ENCODE measurements at places on chromosomes 2 and 18. TPM values are rescaled to one million over a fixed set of nuclear protein-coding genes. Genes with fewer than 3 reads are reported as not detected.

GRCh38 chr2:10591207-10591606 lies 98.6 kb downstream of the NOL10 start:
- no peak for DNase-seq

Gene DLX2
- total RNA-seq, result not detected

- no peak for DNase-seq
These were observed 22.4 kb downstream of the ARL6IP6 start for GRCh38 chr2:152740743-152741328.

GRCh38 chr2:204900910-204901309 lies 355.6 kb downstream of the PARD3B start:
- no peak for DNase-seq

Gene PROKR1
- total RNA-seq, result not detected

DNA sequence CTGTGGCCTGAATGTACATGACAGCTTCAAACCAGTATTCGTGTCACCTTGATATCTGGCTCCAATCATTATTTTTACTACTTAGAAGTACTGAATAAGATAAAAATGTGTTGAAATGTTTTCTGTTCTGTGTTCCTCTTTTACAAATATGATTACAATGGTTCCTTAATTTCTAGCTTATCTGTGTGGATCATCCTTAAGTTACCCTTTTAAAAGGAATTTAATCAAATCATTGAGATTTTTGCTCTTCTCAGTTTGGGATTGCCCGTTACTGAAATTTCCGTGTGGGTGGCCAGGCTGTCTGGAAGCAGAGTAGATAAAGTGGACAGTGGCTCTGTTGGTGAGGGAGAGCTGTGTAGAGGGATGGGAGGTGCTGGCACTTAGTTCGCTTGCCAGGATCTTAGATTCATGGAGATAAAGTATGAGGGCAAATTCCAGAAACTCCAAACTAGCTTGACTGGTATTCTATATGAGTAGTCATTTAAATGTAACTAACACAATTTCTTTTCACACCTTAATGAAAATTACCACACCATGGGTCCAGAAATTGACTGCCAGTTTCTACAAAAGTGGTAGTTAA lies 27.4 kb upstream of the SAG start:
- DNase-seq, result no peak

Gene PLCD4
- total RNA-seq, result 0.36 TPM

DNA sequence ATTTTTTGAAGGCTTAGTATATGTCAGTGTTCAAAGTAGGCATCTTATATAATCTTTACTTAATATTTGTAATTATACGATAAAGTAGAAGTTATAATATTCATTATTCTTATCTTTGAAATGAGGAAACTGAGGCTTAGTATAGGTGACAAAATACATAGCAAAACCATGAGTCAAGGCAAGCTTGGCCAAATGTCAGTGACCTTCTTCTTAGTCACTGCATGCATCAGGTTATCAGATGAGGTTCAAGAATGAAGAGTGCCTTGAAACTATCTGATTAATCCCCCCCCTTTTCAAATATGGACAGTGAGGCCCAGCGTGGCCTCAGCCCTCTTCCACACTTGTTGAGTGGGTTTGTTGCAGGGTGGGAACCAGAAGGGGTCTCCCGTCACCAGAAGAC lies 59.3 kb downstream of the PMAIP1 start:
- no peak for DNase-seq

GRCh38 chr2:26471289-26471688 lies 6.6 kb downstream of the OTOF start:
- no peak for DNase-seq

GRCh38 chr2:180652794-180653193 lies 327.6 kb upstream of the UBE2E3 start:
- no peak for DNase-seq

- no peak for DNase-seq
These were observed 12.7 kb downstream of the ABCB11 start for GRCh38 chr2:169018390-169018789.

GRCh38 chr2:168120310-168120709 lies 127.1 kb downstream of the STK39 start:
- DNase-seq, result no peak

DNA sequence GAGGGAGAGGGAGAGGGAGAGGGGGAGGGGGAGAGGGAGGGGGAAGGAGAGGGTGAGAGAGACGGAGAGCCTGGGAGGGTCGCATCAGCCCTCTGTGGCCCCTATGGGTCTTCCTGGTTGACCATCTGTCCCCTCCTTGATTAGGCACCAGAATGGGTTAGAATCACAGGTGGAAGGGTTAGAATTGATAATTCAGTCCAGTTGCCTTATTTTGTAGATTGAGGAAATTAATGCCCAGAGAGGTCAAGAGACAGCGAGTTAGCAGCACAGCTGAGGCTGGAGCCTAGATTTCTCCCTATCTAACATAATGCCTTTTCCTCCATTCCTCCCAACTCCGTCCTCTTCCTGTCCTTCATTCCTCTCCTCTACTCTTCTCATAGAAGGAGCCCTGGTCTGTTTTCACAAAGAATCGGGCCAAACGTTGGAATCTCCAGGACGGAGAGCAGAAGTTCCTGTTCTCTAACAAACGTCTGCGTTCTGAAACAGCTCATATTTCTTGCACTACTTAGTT lies 338 bp upstream of the THUMPD2 start:
- DNase-seq, result no peak

DNA sequence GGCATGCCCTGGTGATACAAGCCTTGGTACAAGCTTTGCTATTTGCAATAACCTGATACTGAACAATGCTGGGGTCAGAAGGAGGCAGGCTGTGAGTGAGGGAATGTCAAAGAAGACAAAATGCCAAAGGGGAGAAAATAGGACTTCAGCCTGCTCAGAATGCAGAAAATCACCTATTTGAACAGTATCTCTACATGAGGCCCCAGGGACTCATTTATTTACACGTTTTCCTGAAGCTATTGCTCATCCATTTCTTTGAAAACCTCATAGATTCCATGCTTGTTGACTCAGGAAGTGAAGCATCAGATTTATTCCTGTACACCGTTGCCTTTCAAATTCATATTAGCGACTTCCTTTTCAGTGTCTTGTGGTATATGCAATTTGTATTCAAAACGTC lies 69.4 kb upstream of the CBLN2 start:
- DNase-seq, result no peak

Gene KIAA2012
- not detected for total RNA-seq

Gene RGPD4
- total RNA-seq, result 0.16 TPM

Gene APCDD1
- total RNA-seq, result not detected

DNA sequence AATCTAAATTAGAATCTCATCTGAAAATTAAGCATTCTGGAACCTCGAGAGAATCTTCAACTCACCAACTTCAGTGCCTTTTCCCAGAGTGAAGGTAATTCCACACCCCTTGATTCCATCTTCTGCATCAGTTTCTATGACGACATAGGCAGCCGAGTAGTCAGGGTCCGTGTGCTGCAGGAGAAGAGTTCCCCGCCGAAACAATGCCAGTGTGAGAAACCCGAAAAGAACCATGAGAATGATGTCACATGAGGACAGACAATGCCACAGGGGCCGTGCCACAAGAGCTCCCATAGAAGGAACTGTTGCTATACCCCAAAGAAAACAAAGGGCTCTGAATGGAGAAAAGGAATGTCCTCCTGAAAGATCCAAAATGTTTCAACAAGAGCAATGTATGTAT lies 6.0 kb downstream of the ENOSF1 start:
- DNase-seq, result no peak

Gene IL1F10
- not detected for total RNA-seq

Gene IRS1
- 1.2 TPM for total RNA-seq

DNA sequence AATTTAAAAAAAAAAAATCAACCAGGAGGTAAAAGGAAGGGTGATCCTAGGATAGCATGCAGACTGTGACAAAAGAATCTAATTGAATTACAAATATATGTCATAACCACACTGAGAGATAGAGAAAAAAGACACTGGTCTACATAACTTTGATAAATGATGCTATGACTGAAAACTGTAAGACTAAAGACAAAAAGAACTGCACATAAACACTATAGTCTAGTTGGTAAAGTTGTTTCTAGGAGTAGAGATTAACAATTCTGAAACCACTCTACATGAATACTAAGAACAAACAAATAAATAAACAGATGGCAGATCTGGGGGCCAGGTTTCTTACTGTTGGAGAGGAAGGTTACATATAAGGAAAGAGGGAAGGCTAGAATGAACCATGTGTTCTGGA lies 14.6 kb upstream of the CHAC2 start:
- DNase-seq, result no peak

DNA sequence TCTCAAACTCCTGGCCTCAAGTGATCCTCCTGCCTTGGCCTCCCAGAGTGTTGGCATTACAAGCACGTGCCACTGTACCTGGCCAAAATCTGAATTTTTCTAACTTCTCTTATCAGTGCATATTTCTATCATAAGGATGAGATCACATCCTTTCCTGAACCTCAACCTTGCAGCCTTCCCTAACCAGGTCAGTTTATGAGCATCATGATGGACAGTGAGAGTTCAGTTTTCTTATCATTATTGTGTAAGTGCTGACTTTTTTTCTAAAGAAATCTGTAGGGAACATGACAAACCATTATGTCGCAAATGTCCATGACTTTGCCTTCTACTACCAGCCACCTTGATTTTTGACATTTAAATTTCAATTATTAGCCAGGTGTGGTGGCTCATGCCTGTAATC lies 31.5 kb downstream of the MRPL33 start:
- no peak for DNase-seq

All from activated naive CD4-positive, alpha-beta T cell treated with anti-CD3 and anti-CD28 coated beads, Interleukin-2, amount 50 U/mL, for 72 hours (primary cell).